Activated naive CD4-positive, alpha-beta T cell (primary cell): ENCODE measurements at places on chromosomes 2 and 18.

DNA sequence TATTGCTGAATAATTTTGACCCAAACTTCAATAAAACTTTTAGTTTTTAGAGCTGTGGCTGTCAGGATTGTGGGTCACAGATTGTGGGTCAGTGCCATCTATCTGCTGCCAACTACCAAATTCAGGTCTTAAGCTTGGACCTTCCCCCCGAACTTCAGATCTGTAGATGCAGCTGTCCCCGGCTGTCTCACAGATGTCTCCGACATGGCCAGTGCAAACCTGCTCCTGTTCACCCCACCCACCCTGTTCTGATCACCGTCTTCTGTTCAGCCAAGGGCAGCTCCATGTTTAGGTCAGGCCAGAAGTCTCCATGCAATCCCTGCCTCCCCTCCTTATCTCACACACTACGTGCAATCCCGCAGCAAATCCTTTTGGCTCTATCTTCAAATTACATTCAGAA lies 175.0 kb downstream of the PRKCE start:
- no peak for DNase-seq

GRCh38 chr18:42177390-42177789 lies 222.4 kb downstream of the PIK3C3 start:
- no peak for DNase-seq

GRCh38 chr2:46268196-46268595 lies 29.0 kb upstream of the EPAS1 start:
- no peak for DNase-seq

GRCh38 chr2:166768393-166769123 lies 119.7 kb upstream of the XIRP2 start:
- DNase-seq = no peak

- DNase-seq = no peak
Measured at GRCh38 chr2:131557558-131558321, 30.1 kb downstream of the CCDC74A start.

GRCh38 chr2:61135510-61135909 lies 26.5 kb upstream of the C2orf74 start:
- DNase-seq = no peak

DNA sequence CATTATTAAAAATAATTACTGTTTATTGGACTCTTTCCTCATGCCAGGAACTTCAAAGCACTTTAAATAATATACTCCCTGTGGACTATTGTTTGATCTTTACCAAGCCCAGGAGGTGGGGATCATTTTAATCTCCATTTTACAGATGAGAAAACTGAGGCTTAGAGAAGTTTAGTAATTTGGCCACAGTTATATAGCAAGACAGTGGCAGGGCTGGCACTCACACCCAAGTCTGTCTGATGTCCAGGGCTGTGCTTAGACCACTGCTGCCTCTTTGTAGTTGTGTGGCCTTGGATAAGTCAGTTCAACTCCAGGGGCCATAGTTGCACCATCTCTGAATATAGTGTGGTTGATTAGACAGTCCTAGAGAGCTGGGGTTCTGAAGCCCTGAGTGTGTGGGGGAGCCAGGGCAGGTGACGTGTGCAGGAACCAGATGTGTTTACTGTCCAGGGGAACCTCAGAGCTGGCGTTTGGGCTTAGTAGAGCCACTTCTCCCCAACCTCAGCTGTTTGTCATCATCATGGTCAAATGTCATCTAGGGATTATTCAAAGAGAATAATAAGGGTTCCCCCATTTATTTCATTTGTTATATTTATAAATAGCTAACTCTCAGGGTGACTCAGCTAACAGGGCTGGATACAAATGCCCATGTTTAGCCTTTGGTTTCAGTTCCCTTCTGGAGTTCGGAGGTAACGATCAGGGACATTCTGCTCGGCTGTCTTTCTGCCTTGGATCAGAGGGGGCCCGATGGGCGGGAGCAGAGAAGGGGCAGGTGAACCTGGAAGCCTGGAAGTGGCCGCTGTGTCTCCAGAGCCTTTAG lies 68.0 kb downstream of the BOLA3 start:
- no peak for DNase-seq

DNA sequence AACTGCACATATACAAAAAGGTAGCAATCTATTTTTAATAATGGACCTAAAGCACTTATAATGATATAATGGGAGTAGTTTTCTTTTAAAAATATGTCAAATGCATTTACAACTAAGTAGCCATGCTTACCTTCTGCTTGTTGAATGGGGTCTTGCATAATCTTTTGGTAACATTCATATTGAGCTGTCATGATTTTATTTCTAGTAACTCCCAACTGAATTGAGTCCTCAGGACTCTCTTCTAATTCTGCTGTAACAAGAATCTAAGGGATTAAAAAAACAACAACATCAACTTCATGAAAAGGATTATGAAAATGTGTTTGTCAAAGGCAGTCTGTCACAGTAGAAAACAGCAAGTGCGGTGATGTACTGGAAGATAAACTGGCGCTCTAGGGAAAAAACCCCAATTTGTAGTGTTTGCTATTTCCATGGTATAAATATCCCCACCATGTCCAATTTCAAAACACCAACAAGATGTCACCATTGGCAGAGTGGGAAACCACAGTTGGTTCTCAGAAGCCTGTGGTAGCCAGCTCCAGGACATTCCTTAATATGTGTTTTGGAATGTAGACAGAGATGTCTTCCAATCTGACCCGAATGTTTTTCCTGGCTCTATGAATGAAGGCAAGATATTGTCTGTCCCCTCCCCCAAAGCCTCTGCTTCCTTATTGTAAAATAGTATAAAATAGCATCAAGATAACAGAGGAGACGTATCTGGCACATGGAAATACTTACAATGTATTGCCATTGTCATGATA lies 64.8 kb downstream of the CALCRL start:
- DNase-seq = no peak

- no peak for DNase-seq
Measured at GRCh38 chr18:77505499-77505898, 255.9 kb downstream of the GALR1 start.

GRCh38 chr2:5412001-5412400 lies 280.2 kb upstream of the SOX11 start:
- no peak for DNase-seq

DNA sequence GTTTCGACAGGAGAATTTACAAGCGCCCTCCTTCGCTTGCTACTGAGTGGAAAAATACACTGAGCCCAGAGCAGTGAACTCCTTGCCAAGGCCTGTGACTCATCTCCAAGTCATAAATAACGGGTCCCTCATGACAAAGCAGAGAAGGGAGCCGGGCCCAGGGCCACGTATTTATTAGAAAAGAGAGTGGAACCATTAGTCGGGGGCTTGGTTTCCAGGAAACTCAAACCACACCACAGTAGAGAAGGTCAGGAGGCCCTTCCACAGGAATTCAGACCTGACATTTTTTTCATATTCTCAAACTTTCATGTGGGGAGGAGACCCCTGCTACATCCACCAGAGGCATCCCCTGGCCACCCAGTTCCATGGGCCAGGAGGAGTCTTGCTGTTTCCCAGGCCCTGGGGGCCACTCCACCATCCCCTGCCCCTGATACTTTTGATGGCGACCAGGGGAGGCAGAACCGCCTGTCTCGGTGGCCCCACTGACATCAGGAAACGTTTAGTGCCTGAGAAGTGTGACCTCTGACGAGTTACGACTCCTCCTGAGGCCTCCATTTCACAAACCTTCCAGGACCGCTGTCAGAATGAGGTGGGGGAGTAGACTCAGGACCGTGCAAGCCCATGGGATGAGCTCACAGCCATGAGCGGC lies 289.7 kb downstream of the DYSF start:
- DNase-seq = no peak

DNA sequence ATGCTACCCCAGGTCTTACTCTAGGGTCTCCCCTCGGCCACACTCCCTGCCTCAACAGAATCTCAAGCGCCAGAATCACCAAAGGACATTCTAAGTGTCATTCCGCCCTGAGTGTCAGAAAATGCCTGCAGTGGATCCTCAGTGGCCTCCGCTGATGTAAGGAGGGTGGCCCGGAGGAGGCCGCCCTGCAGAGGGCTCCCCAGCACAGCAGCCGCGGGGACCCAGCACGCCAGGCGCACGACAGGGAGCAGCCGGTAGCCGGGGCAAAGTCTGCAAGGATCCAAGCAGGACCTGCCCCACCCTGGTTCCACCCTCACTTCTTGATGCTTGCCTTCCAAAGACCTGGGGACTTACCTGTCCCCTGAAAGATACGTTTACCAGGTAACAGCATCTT lies 54.2 kb upstream of the ID2 start:
- no peak for DNase-seq

DNA sequence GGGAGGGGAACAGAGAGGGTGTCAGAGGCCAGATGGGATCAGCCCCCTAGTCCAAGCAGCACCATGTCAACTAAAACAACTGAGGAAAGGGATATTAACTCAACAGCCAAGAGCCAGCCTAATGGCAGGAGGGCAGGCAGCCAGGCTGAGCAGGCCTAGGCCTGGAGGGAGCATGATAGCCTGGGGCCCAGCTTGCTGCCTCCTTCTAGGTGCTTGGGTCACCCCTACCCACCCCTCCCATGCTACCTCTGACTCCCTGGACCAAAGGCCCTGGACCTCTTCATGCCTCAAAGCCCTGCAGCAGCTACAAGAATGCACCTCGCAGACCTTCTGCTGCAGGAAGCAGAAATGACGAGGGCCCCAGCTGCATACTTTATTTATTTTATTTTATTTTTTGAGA lies 22.1 kb upstream of the TNS1 start:
- DNase-seq = no peak

DNA sequence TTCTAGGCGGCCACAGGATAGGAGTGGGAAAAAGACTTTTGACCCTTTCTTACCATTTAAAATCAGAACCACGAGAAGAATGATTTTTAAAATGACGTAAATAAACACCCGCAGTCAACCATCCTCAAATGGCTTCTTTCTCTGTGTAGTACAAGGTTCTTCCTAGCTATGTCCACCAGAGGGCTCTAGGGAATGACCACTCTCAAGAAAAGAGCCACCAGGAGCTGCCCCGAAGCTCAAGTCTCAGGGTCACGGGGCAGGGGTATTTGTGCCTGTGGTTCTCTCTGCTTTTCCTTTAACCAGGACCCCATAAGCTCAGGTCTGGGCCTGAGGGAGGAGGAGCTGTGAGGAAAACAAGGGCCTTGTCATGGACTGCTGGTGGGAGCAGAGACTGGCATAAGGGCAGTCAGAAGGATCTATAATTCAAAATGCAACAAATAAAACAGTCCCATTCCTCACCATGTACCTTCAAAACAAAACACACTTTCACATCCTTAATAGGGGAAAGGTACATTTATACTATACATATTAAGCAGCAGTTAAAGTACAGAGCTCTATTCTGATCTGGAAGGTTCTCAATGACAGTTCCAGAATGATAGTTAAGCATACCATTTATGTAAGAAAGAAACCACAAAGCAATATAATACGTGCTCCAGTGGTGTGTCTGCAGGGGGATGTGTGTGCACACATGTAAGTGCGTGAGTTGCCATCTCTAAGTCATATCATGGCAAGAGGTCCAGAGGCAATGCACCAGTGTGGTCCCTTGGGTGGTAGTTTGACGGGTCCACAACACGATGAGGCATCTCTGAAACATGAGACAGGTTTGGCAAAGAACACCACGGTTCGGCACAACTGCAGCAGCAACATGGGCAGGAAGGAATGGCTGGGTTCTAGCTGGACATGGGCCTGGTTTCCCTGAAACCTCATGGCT lies 18.6 kb downstream of the LYPD1 start:
- DNase-seq = no peak

DNA sequence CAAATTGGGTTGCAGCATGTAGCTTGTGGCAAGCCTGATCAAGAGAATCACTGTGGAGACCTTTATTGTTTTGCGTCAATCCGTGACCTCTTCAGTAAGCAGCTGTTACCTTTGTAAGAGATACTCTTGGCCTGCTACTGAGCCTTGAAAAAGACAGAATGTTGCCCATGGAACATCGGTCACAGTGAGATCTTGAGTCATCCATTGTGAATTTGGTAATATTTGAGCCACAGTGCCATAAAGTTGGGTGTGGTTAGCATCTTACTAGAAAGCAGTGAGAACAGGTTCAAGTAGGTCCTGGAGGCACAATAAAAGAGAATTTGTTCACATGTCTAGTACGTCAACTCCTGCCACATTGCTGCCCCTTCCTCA lies 12.7 kb upstream of the EFR3B start:
- DNase-seq = no peak

DNA sequence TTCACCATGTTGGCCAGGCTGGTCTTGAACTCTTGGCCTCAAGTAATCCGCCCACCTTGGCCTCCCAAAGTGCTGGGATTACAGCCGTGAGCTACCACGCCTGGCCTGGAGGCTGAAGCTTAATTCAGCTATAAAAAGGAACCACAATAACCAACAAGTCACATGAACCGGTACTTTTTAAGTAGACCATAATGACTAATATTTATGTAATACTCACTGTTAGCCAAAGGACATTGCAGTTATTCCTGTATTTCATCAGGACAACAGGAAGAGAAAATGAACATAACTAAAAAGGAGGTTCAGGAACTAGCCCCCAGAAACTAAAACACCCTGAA lies 49.0 kb upstream of the TMEM87B start:
- DNase-seq = no peak

DNA sequence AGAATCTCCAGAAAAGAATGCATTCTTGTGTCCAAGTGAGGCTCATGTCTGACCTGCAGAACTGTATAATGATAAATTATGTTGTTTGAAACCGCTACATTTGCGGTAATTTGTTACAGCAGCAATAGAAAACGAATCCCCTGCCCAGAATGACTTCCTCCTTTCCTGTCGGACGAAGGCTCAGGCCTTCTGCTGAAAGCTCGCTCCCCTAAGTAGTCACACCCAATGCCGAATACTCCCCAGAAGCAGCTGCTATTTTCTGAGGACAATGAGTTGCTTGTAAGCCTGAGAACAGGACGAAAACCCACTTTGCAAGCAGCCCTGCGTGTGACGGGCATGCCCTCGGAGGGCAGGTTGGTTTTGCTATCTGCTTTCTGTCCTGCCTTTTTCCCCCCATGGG lies 27.7 kb upstream of the PTPN4 start:
- no peak for DNase-seq

DNA sequence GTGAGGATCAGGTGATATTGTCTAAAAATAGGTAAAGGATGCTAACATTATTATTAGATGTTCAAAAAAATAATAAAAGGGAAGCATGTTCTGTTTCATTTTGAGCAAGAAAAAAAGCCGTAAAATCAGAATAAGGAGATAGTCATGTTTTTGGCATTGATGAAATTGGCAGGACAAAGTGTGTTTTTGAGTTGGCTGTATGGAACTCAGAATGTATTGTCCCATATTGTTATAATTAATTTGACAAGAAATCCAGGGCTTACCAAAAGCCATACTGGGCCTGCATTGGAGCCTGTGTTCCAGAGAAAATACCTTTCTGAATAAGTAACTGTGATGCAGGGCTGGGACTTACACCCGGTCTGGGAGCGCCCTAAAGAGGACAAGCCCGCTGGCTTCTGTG lies 232.0 kb downstream of the AGAP1 start:
- no peak for DNase-seq

DNA sequence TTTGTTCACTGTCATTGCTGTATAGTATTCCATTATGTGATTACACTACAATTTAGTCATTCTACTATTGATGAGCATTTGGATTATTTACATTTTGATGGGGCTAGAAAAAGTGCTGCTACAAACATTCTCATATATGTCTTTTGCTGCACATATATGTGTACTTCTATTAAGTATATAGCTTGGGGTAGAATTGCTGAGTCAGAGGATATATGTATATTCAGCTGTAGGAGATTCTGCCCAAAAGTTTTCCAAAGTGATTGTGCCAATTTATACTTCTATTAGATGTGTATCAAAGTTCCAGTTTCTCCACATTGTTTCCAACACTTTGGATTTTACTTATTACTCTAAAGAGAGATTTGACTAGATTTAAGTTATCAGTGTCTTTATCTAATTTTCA lies 101.7 kb upstream of the UGP2 start:
- DNase-seq = no peak

GRCh38 chr18:1665079-1665478 lies 760.4 kb downstream of the ADCYAP1 start:
- DNase-seq = no peak
